ENCODE measurements at places on chromosomes 6 and 20.
A peak's percentile ranks its signal among the peaks of the same experiment; 100 is the strongest.

GRCh38 chr20:11546939-11547338, 370.8 kb upstream of the BTBD3 start:
- DNase-seq: no peak

DNA sequence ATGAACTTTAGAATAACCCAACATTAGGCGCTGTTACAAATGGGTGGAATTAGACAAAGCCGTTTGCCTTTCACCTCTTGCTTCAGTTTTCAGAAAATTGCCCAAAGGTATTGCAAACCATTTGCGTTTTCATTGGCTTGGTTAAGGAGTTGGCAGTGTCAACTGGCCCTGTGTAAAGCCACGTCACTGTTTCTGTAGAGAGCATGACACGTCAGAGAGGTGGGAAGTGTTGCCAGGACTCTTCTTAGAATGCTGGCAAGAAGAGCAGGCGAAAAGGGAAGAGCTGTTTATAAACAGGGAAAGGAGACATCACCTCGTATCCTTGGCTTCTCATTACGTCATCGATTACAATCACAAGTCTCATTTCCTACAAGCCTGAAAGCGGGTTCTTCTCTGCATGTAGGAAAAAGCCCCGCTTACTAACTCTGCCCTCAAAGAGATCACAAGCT, 4.2 kb upstream of the IRF4 start:
- DNase-seq: no peak

- DNase-seq: peak; percentile 58
Observed at GRCh38 chr6:35945650-35946025, 24.7 kb upstream of the SRPK1 start.

- DNase-seq: no peak
Observed at GRCh38 chr6:160010067-160010466, 41.2 kb downstream of the IGF2R start.

GRCh38 chr6:40923326-40923725, 115.7 kb downstream of the UNC5CL start:
- DNase-seq: no peak

DNA sequence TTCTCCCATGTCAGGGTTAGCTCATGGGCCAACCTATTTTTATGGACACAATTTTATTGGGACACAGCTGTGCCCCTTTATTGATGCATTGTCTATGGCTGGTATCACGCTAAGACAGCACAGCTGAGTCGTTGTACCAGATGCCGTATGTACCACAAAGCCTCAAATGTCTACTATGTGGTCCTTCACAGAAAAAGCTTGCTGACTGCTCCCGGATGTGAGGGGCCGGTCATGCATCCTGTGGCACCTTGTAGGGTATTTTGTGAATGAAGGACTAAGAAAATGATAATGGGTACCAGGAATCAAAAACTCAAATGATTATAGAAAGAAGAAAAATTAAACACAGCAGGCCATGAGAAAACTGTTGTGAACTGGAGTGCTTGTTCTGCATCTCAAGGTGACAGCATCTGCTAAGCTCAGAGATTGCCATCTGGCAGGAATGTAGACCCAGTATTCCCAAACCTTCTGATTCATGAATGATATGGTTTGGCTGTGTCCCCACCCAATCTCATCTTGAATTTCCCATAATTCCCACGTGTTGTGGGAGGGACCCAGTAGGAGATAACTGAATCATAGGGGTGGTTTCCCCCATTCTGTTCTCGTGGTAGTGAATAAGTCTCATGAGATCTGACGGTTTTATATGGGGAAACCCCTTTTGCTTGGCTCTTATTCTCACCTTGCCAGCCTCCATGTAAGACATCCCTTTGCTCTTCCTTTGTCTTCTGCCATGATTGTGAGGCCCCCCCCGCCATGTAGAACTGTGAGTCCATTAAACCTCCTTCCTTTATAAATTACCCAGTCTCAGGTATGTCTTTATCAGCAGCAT, 248.5 kb downstream of the TSHZ2 start:
- no peak for DNase-seq

GRCh38 chr6:31397901-31398525, 5.4 kb upstream of the MICA start:
- no peak for DNase-seq

DNA sequence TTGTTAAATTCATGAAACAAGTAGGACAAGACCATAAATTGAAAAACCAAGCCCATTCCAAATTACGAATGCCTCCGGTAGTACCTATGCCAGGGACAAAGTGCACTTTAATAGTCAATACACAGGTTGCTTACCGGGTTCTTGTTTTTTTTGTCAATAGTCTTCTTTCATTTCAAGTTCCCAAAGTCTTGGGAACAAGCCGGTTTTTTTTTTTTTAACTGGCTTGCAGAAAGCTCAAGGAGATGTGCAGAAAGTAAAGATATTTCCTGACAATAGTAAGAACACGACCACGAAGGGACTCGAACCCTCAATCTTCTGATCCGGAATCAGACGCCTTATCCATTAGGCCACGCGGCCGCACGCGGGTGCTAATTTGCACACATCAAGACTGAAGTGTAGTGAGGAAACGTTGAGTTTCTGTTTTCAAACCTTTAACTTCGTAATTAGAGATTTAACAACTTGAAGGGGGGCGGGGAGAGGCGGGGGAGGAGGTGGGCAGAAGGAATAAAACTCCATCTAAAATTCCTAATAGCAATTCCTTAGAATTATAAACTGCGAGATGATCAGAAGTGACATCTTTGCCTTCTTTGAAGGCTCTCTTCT, 181.0 kb downstream of the TRIM27 start:
- DNase-seq: peak; percentile 85

GRCh38 chr20:63070301-63070625, 63.5 kb upstream of the BHLHE23 start:
- no peak for DNase-seq

DNA sequence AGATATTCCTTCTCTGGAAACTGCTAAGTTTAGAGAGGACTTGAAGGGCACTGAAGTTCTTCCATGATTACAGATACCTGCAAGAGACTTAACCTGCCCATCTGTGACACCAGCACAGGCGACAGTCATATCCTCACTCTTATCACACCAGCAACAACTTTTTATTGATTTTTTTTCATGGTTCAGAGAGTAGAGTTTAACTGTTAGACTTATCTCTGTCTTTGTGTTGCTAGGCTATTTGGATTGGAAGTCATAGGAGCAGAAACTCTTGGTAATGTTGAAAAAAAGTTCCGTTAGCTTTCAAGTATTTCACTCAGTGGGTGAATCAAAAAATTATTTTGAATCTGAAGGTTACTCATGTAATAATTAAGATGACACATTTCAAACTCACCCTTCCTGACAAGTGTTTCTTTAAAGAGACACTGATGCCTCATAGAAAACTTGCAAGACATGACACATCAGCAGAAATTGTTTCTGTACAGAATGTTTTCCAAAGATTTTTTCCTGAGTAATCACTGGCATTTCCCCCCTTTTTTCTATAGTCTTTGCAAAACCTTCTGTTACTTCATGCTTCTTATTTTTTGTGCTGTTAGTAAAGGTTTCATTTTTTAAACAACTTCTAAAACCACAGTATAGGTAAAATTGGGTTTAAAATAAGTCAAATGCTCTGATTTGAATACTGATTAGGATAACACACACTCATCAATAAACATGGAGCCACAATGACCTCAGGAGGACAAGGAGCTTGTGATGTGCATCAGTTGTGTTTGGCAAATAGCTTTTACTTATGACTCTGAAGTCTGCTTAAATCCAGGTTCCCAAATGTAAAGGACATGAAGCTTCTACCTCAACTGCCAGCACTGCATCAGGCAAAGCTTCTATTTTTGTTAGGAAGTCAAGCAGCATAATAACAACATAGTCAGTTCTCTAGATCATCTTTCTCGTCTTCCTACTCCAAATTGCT, 252.9 kb upstream of the MAN1A1 start:
- peak; percentile 36 for DNase-seq

DNA sequence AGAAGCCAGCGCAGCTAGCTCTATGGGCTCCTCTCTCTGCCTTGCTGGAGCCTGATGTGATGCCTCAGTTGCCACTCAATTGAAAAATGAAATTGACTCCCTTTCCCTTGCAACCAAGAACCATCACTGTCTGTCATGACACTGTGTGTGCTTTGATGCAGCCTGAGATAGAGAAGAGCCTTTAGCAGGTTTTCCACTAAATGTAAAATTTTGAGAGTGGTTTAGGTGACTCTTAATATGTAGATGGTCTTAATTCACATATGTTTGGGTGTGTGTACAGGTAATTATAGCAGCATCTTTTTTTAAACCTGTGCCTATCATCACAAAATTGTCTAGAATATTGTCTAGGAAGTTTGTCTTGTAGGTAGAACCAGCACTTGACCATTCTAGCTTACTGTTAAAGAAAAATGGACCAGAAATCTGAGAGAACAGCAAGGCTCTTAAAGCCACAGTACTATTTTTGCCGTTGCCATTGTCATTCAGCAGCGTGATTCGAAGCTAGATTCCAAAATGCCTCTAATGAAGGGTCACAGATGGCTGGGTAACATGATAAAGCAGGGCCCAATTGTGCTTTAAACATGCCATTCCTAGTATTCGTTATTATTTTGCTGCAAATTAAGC, 1.3 kb downstream of the ARFGEF3 start:
- no peak for DNase-seq

DNA sequence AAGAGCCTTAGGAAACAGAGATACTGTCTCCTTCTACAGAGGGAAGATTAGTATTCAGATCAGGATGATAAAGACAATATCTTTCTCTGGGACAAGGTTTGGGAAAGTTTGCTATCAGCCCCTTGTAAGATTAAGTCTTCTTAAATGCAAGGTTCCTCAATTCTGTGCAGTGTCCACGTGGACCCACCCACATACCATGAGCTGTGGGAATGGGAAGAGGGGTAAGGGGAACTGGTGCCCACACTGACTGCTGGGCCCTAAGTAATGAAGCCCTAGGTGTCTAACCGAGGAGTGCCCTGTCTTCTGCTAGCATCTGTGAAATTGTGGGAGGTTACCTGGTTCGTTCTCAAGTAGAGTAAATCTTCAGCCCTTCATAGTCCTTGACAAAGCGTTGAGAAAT, 5.8 kb upstream of the SSTR4 start:
- no peak for DNase-seq

GRCh38 chr6:163751032-163751525, 336.6 kb downstream of the QKI start:
- DNase-seq: no peak

Measured in RKO (cell line).